ENCODE measurements at places on chromosomes 16 and 17.

DNA sequence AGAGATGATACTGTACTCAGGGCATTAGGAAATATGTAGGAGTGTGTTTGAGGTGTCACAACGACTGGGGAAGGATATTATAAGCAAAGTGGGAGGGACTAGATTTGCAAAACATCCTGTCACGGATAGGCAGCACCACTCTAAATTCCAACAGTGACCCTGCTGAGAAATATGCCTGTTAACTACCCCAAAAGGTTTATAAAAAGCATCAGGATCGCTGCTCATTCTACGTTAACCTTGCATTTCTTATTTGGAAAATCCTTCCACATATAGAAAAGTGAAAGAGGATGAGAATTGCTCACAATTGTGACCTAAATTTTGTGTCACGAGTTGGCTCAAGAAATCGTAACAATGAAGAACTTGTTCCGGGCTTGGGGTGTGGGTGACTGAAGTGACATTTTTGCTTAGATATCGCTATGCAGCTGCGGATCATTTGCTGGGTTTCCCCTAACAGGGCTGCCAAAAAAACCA lies 51.6 kb downstream of the N4BP1 start:
- DNase-seq = no peak

- DNase-seq = no peak
Measured at GRCh38 chr17:29578626-29579485, 10.4 kb downstream of the TP53I13 start.

DNA sequence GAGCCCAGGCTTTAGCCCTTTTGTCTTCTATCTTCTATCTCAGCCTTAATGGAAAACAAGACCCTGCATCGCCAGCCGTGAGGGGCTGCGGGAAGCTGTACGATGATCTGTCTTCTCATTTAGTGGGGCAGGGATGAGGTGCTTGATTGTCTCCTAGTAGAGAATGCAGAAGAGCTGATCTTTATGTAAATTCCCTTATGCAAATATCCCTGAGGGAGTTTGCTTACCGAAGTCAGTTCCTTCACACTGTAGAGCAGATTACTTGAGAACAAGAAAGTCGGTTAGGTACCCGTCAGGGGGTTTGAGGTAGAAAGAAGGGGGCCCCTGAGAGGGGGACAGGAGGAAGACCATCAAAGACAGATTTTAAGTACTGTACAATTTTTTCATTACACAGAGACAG lies 66.2 kb downstream of the IRF8 start:
- DNase-seq = no peak

DNA sequence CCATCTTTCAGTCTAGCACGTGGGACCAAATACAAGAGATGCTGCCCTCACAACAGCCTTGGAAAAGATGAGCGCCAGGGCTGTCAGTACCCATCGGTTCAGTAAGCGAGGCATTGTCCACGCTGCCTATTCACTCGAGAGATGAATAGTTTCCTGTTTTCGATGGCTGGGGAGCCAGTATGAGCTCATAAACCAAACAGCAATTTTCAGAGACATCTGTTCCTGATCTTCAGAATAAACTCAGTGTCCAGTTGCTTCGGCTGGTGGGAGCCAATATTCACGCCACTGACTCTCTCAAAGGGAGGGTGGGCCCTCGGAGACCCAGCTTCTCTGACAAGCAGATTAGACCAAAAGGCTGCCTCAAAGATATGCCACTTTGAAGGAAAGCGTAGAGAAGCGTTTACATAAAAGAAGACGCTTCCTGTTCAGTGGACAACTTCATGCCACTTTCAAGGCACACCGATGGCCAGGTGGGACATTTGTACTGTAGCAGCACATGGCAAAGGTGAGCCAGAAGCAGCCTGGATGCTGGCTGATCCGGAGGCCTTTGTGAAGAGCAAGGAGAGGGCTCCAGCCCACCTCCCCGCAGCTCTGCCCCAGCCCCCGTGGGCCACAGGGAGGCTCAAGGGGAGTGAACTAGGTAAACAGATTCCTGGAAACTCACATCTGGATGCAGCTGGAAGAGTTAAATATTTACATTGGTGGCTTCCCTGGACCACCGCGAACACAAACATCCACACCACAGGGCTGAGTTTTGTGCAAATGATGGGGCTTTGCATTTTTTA lies 6.0 kb downstream of the TIMM22 start:
- no peak for DNase-seq

DNA sequence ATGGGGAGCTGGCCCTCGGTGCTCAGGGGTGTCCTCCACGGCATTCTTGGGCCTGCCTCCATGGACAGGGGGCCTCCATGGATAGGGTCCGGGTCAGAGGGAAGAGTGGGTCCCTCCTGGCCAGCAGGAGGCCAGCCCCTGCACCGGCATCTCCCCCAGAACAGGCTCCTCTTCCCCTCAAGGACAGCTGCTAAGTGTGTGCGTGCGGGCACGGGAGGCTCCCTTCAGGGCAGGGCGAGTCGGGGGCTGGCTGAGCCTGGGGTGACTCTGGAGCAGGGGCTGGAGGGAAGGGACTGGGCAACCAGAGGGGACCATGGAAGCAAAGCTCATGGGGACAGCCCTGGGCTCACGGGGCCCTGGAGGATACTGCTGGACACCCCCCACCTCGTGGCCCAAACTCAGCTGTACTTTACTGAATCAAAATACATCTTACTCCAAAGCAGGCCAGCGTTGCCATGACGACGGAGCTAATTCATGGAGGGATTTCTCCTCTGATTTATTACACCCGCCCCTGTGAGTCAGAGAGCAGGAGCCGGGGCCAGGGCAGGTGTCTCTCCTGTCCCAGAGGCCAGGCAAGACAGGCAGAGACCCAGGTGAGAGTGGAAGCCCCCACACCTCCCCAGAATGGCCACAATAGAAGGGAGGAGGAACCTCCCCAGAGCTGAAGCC lies 2.1 kb downstream of the CASKIN1 start:
- DNase-seq = no peak

DNA sequence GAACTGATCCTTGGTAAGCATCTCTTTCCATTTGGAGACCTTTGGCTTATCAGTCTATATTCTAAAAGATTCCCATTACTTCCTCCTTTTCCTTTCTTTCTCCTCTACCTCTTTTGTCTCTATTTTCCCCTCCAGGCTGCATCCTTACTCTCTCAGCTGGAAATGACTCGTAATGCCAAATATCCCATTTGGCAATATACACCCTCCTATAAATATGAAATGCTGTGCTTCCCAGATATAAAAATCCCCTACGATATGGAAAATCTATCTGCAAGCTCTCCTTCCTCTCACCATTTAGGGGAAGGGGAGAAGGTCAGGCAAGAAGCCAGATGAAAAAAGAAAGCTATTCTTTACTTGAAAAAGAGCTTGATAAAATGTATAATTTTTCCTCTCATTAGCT lies 39.9 kb downstream of the XPO6 start:
- no peak for DNase-seq

Measured in skeletal muscle cell (primary cell).